ENCODE measurements at places on chromosomes 4 and X. TPM values are rescaled to one million over a fixed set of nuclear protein-coding genes. Genes with fewer than 3 reads are reported as not detected.

DNA sequence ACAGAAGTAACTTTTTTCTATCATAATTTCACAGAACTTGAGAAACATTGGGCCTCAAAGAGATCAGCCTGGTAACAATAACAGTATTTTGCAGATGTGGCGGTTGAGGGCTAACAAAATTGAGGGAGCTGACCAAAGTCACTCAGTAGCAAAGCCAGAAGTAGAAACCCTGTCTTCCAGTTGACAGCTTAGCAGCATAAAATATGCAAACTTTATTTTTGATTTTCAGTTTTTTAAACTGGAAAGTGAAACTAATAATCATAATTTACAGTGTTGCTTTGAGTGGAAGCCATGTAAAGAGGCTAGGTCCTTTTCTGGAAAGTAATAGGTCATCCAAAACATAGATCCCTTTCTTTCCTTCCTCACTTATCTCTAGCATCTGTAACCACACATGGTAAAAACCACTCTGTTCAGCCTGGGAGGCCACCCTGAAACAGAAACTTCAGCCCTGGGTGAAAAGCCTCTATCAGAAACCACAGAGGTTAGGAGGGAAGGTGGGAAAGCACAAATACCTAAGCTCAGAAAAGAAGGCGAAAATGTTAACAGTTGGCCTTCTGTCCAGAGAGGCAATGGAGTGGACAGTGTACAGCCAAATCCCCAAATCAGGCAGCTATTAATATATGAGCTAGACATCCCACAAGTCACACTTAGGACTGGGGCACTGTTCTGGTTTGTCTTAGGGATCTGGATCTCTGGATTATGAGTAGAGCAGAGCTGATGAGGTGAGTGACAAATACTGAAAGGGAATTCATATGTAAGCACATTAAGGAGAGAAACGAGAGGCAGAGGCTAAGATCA, 61.1 kb upstream of the ARSJ start:
- no peak overlapping the region for H3K4me3 ChIP-seq
- H3K4me1 ChIP-seq, result peaks cover 4% of the 10 kb centered on the region
- H3K27me3 ChIP-seq, result no peaks in the 10 kb centered on the region
- no peaks in the 10 kb centered on the region for H3K36me3 ChIP-seq
- peak overlapping the region; percentile 12 for H3K27ac ChIP-seq

DNA sequence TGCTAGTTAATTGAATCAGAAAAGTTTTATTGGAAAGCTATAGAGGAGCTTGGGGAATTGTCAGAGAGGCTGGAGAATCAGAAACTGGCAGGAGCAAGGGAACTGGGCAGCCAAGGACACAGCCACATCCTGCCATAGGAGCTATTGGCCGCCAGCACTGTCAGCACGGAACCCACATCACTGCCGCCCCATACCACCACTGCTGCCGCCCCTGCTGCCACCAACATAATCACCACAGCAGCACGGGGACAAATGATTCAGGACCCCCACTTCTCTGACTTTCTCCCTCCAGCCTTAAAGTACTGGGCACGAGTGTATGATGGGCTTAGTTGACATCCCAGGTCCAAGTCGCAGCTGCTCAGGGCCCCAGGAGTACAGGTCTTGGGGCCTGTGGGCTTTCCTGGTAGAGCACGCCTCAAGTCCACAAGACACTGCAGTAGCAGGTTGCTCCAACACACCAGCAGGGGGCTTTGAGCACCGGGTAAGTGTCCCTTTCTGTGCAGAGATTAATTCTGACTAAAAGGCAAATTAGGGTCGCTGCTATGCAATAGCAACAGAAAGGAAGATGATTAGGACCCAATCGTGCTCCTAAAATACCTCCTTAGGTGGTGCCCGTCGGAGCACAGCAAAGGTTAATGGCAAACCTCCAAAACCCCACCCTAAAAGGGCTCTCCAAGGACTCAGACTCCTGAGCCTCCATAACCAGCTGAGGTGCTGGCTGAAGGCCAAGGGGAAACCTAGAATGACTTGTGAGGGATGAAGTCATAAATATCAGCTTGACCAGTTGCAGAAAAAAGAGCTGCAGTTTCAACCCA, 6.9 kb downstream of the PJA1 start:
- H3K36me3 ChIP-seq, result peaks cover 15% of the 10 kb centered on the region
- no peak overlapping the region for H3K4me3 ChIP-seq
- H3K27ac ChIP-seq, result no peak overlapping the region

HS3ST1 gene
- not detected for total RNA-seq

DNA sequence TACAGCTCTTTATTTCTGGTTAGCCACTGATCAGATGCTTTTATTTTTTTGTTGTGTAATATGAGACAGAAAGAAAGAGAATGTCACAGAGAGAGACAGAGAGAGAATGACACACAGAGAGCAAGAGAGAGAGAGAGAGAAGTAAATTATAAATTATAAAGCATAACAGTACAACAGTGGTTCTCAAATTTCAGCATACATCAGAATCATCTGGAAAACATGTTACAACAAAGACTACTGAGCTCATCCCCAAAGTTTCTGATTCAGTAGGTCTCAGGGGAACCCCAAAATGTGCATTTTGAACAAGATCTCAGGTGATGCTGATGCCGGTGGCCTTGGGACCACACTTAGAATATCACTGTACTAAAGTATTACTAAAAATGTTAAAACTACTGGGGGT, 245.8 kb upstream of the DIAPH2 start:
- H3K36me3 ChIP-seq, result no peaks in the 10 kb centered on the region
- peaks cover 3% of the 10 kb centered on the region for H3K4me1 ChIP-seq
- no peaks in the 10 kb centered on the region for H3K27me3 ChIP-seq
- no peak overlapping the region for H3K4me3 ChIP-seq

- DNase-seq, result peak; percentile 39
- H3K4me1 ChIP-seq, result no peaks in the 10 kb centered on the region
- H3K27ac ChIP-seq, result no peak overlapping the region
- H3K36me3 ChIP-seq, result no peaks in the 10 kb centered on the region
Measured at GRCh38 chr4:43242606-43243005, 350.1 kb downstream of the GRXCR1 start.

Data from IMR-90 (cell line).